ENCODE measurements at places on chromosomes 11 and 22.
A peak's percentile ranks its signal among the peaks of the same experiment; 100 is the strongest.

- DNase-seq: no peak
Measured at GRCh38 chr11:116895048-116895757, 57.8 kb upstream of the APOA1 start.

DNA sequence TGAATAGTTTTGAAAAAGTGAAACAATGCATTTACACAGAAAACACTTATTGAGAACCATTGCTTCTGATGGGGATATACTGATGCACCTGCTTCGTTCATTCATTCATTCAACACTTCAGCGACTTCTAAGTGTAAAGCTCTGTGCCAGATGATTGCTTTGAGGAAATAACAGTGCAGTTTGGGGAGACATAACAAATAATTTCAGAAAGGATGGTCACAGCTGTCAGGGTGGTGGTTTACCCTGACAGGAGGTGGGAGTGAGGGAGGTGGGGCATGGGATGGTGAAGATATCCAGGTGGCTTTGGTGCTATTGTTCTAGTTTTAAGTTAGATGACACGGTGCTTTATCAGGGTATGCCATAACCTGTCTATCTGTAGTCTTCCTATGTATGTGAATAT, 344.1 kb downstream of the LARGE1 start:
- DNase-seq: no peak

DNA sequence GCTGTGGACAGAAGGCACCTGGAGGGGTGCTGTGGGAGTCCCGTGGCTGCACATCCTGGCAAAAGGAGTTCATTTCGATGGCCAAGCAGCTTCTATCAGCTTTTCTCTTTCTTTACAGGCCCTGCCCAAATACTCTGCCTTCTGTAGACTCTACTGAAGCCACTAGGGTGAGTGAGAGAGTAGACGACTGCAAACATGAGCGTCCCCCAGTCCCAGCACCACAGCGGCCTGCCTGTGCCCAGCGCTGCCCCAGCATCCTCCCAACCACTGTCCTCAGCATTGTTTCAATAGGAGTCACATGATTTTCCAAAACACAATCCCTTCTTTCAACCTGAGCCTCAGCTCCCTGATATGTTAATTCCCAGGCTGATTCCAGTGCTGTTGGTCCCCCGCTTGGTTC, 110.0 kb downstream of the KIRREL3 start:
- DNase-seq: no peak

GRCh38 chr11:78652843-78653239, 78.2 kb upstream of the NARS2 start:
- no peak for DNase-seq

- no peak for DNase-seq
Measured at GRCh38 chr11:77508019-77508418, 34.1 kb upstream of the PAK1 start.

DNA sequence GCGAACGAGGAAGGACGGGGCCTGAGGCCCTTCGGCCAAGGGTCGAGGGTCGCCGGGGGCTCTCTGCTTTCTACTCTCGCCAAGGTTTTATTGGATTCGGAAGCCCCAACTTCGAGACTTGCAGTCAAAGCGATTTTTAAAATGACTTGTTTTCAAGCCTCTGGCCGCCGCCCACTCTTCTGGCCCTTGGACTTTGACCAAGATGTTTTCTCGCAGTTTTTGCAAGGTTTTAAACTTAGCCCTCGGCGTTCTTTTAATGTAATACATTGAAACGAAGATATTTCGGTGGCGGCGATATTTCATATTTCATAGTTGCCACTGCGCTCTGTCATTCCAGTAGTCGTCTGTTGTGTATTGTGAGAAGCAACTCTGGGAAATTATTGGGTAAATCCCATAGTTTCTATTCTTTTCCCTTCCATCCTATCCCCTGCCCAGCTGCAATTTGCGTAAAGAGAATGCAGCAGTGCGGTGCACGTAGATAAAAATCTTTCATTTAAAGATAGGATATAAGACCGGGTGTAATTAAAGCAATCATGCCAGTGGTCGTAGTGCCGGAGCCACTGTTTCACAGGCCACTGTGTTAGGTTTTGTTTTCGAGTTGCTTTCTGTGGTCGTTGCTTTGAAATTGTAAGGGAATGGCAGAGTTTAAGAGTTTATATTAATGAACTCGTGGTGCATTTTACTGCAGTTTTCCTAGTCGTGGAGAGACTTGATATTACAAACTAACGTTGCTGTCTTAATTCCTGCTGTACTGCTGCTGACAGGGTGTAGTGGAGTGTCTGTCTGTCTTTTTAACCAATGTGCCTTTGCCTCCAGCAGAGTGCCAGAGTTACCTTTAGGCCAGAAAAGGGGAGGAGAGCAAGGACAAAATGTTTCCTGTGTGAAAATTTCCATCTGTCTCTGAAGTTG, 702 bp downstream of the BIRC2 start:
- no peak for DNase-seq

- DNase-seq: peak; percentile 18
Measured at GRCh38 chr11:112085822-112086421, 634 bp downstream of the TIMM8B start.

- no peak for DNase-seq
Measured at GRCh38 chr11:5336331-5336730, 7.0 kb downstream of the OR51B5 start.

DNA sequence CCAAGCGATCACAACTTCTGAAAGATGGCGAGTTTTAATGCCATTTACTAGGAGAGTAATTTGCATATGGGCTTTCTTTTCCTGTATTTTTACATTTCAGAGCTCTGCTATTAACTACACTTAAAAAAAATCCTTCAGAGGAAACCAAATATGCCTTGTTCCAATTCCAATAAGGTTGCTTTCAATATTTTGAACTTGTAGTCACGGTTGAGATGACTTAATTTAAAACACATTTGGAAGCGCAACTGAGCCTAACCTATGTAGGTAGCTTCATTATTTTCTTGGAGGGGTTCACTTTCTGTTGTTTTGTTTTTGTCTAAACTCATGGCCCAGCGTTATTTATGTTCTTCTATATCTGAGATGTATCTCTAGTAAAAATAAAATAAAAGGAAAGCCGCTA, 93.4 kb downstream of the BLID start:
- DNase-seq: no peak

- DNase-seq: no peak
Measured at GRCh38 chr11:112962579-112963367, 1.6 kb downstream of the NCAM1 start.

GRCh38 chr11:86688398-86689179, 16.2 kb upstream of the ME3 start:
- no peak for DNase-seq

GRCh38 chr22:49953680-49954344, 6.8 kb upstream of the PIM3 start:
- no peak for DNase-seq

GRCh38 chr11:76415073-76415472, 29.7 kb upstream of the EMSY start:
- no peak for DNase-seq

GRCh38 chr22:32477596-32477995, 3.0 kb downstream of the FBXO7 start:
- DNase-seq: no peak

DNA sequence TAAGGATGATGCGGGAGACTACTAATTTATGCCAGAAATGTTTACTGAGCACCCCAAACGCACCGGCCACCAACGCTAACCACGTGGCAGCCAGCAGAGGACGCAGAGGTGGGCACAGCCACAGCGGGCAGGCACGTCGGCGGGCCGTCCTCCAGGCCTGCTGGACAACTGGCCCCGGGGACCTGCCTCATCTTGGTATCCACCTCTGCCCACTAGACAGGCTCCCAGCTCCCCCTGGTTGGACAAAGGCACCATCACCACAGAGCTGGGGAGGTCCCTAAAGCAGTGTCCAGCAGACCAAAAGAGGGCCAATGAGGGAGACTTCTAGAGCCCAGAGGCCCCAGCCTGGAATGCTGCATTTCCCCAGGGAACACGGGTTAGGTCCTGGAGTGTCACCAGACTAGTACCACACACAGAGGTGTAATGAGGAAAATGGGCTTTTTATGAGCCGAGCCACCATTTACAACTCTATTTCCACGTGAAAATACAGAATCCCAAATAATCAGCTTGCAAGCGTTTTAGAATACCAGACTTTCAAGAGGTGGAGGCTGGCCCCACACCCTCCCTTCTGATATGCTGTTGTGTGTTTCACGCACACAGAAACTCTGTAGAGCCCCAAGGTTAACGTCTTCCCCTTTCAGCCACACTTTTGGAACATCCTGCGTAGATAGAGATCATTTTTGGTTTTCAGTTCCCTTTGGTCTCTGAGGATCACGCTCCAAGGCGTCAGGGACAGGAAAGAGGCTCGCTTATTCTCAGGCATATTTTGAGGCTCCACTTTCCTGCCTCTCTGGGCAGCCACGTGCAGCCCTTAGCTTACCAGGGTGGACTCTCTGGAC, 23.7 kb upstream of the BID start:
- DNase-seq: no peak

DNA sequence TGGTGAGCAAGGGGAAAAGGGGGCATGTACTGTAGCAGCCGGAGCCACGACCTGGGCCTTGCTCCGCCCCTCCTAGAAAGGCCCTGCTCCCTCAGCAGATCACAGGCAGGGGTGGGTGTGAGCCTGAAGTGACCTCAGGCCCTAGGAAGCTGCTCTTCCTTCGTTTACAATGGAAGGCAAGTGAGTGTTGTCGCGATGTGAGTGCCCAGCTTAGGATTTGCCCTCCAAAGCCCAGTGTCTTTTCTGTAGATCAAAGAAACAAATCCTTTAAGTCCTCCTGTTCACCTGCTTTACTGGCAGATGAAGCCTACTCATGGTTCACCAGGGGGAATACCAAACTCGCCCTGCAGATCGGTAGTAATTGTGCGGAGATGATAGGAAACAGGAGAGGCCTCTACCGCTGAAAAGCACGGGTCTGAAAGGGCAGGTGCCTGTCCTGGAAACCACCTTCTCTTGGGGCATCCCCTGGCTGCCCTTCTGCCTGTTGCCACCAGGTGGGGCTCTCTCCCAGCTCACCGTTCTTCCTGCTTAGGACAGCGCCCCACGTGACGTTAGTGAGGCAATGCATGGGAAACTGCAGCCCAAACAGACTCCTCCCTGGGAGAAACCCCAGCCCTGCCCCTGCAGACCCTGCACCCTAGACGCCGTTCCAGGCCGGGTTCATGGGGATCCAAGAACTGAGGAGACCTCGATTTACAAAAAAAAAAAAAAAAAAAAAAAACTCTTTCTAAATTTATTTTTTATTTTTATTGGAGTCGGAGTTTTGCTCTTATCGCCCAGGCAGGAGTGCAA, 45.9 kb upstream of the RAB1B start:
- peak; percentile 84 for DNase-seq

GRCh38 chr22:46327691-46328465, 7.6 kb upstream of the TRMU start:
- DNase-seq: no peak

DNA sequence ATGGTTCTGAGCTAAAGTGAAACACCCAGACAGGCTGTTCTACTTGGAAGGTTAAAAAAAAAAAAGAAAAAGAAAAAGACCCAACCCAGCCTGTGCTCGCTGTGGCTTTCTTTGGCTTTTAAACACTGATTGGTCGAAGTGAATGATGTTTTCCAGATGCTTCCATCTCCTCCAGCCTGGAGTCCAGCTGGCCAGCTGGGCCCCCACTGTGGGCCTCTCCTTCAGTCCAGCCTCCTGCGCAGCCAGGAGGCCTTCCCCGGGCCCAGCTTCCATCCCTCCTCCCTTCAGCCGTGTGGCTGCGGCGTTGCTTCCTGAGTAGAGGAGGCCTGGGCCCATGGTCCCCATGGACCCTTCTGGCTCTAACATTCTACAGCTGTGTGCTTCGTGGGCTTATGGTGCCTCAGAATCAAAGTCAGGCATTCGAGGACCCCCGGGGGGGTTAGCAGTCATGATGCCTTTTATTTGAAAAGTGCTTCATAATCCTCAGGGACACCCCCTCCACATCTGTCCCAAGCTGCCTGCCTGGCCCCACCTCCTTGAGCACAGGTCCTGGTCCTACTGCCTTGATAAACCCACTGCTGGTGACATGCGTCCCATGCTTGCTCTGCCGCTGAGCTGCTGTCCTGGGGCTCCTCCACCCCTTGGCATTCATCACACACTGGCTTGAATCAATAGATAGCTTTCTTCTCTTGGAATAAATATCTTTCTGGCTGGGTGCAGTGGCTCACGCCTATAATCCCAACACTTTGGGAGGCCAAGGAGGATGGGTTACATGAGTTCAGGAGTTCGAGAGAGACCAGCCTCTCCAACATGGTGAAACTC, 42.2 kb upstream of the FBLN1 start:
- no peak for DNase-seq

- DNase-seq: no peak
Measured at GRCh38 chr22:28949788-28950187, 66.4 kb downstream of the ZNRF3 start.

GRCh38 chr11:13135385-13136271, 126.5 kb downstream of the RASSF10 start:
- DNase-seq: no peak

DNA sequence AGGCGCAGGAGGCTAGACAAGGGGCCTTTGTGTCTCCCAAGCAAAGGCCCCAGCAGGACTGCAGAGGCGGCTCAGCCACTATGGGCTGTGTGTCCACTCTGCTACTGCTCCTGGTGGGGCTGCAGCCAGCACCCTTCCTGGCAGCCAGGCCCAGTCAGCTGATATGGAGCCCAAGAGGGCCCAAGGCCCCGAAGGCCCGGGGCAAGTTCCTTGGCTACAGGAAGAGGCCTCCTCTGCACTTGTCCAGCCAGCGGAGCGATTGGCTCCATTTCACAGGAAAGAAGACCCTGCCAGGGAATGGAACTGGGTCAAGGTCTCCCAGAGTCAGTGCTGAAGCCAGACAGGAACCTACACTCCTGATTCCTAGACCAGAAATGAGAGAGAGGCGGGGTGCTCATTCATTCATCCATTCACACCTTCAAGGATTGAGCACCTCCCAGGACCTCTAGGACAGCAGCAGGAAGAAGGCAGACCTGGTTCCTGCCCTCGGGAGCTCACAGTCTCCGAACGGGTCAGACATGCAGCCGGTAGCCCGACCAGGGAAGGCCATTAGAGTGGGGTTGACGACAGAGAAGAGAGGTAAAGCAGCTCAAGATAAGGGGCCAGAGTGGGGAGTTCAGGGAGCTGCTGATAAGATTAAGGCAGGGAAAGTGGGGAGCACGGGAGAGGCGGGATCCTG, 811 bp upstream of the P2RY2 start:
- no peak for DNase-seq

DNA sequence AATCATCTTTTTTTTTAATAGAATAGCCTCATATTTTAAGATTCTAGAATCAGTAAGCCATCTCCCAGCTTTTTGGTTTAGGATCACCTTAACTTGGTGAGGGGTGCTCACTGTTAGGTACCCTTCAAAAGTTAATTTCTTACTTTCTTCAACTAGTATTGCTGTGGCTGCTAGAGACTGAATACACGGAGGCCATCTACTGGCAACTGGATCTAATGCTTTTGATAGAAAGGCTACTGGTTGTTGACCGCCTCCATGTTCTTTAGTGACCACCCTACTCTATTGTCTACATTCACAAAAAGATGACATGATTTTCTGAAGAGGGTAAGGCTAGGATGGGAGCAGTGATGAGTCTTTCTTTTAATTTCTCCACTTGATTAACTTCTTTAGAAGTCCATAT, 16.7 kb upstream of the ALDH3B2 start:
- no peak for DNase-seq

GRCh38 chr11:116215471-116216113, 557.2 kb downstream of the BUD13 start:
- DNase-seq: no peak
